ENCODE measurements at places on chromosomes 11 and 22.

GRCh38 chr22:43931771-43932170, 8.2 kb downstream of the PNPLA3 start:
- DNase-seq, result no peak

- no peak for DNase-seq
Measured at GRCh38 chr11:102991776-102992175, 36.2 kb upstream of the MMP13 start.

DNA sequence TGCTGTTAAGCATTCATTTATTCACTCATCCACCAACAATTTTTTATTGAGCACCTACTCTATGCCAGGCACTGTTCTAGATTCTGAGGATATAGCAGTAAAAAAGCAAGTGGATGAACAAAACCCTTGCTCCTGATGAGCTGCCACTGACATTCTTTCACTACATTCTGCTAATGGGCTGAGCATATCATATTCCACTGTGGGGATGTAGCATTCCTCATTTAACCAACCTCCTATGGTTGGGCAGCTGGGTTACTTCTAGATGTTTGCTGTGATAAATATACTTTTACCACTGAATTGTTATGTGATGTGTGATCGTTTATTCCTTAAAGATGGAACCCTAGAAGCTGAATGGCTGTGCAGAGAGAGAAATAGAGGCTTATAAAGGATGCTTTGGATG, 176.9 kb downstream of the MN1 start:
- no peak for DNase-seq

GRCh38 chr11:114082415-114082748, 22.9 kb downstream of the ZBTB16 start:
- no peak for DNase-seq

GRCh38 chr22:48018346-48018745, 1255.9 kb downstream of the TBC1D22A start:
- no peak for DNase-seq

All from D721Med (cell line).